ENCODE measurements at places on chromosomes 12 and 14.

DNA sequence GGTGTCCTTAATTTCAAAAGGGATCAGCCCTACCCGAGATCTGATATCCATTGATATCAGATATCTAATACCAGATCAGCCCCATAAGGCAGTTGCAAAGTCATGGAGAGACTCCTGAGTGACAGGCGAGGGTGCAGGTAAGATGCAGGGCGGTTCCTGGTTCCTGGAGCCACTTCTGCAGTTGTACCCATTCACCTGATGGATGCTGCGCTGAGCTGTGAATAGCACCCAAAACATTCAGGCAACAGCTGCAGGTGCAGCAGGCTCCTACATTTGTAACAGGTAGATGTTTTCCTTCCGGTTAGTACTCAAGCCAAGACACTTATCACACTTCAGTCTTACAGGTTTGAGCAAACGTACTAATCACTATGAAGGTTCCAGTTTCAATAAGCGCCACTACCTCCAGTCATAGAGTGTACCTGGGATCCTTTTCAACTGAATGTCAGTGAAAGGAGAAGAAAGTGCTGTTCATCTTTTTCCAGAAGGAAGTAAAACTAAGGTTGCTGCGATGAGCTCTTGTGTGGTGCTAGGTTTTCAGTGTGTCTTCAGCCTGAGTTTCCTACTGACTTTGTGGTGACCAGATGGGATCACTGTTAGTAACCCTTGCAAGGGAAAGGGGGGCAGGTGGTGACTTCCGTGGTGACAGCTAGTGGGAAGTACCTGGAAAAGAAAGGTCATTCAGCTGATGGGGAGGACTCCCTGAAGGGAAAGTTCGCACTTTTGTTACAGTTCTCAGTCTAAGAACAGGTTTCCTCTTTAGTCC is 1.9 kb downstream of the ATP6V0A2 start:
- no peak for DNase-seq

DNA sequence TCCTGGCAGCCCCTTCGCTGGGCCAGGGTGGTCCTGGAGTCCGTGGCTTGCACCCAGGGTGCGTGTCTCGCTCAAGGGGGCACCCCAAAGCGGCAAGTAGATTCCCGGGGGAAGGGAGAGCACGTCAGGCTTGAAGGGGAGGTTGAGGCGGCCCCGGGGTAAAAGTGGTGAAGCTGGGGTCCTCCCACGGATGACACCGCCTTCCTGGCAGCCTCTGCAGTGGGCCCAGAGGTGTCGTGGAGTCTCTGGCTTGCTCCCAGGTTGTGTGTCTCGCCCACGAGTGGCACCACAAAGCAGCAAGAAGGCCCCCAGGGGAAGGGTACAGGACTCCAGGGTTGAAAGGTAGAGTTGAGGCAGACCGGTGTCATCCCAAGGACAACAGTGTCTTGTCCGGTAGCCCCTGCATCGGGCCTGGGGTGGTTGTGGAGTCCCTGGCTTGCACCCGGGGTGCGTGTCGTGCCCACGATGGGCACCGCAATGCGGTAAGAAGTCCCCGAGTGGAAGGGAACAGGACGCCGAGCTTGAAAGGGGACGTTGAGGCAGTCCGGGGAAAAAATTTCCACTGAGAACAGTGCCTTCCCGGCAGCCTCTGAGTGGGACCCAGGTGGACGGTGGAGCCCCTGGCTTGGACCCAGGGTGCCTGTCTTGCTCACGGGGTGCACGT is 158.0 kb upstream of the ALG10B start:
- no peak for DNase-seq

DNA sequence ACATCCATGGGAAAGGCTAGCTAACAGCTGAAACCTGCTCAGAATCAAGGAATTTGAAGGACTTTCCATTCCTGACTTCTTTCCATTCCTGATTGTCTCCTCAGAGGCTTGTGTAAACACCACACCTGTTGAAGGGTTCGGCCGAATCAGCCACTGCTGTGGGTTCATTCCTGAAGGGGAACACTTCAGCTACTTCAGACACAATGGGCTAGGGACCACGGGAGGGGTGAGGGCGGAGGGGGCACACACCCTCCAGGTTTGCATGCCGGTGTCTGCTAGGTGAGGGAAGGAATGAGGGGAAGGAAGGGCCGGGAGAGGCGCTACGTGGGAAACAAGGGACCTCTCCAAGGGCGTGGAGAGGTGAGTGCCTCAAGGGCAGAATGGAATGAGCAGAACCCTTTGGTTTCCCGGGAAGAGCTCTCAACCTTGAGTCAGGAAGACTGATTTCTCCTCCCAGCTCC is 1.3 kb downstream of the GPRC5A start:
- no peak for DNase-seq

GRCh38 chr12:46777587-46777986 is 48.2 kb downstream of the SLC38A4 start:
- no peak for DNase-seq

GRCh38 chr12:111322336-111323250 is 46.3 kb downstream of the PHETA1 start:
- DNase-seq = no peak

DNA sequence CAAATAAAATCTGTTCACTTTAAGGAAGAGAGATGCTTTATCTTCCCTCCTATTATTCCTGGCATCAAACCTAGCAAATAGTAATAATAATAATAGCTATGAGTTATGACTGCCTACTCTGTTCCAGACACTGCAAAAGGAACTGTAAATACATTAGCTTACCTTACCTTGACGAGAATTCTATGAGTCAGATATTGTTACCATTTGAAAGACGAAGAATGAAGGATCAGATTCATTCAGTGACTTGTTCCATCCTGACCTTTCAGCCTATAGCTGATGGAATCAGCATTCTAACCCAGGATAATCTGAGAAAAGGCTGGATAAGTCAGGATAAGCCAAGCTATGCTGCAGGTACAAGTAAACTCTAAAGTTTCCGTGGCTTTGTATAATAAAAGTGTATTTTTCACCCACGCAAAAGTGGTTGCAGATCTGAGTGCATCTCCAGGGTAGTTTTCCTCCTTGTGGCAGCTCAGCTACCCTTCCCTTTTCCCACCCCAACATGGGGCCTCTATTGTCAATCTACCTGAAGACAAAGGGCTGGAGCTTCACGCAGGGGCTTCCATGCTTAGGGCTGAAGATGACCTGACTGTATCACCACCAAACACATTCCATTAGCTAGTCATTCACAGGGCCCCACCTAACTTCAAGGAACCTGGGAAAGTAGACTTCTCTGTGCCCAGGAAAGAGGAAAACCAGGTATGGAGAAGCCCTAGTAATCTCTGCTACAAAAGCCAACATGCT is 57.2 kb upstream of the CCND2 start:
- DNase-seq = no peak

DNA sequence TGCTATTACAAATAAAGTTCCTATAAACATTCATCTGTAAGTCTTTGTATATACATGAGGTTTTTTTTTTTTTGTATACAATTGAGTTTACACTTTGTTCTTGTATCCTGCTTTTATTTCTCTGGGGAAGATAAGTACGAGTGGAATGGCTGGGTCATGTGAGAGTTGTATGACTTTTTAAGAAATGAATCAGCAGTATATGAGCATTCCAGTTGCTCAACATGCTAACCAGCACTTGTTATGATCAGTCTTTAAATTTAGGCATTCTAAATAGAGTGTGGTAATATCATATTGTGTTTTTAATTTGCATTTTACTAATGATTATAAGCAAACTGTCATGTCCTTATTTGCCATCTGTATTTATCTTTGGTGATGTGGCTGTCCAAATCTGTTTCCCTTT is 44.7 kb upstream of the AMIGO2 start:
- DNase-seq = no peak

- DNase-seq = no peak
Observed at GRCh38 chr14:58944343-58944967, 244.0 kb upstream of the DAAM1 start.

DNA sequence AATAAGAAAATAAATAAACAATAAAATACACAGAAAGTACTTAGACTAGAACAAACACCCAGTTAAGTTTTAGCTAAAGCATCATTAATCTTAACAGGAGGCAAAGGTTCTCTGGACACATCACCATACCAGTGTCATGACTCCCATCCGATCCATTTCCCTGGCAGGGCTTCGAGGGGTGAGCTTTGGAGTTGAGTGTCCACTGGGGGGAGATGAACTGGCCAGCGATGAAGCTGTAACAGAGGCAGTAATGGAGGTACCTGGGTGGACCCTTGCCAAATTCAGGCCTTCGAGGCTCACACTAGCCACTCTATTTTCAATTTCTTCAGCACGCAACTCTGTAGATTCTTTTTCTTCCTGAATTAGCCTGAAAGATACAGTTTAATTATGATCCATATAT is 269.5 kb downstream of the ACSS3 start:
- no peak for DNase-seq

All from 8988T (cell line).